ENCODE measurements at places on chromosomes 3 and 15. TPM values are rescaled to one million over a fixed set of nuclear protein-coding genes. Genes with fewer than 3 reads are reported as not detected.

ISLR gene
- not detected for polyA plus RNA-seq

TRPM1 gene
- not detected for polyA plus RNA-seq

CTSH gene
- 615 TPM for polyA plus RNA-seq

CGNL1 gene
- 0.16 TPM for polyA plus RNA-seq

JAGN1 gene
- 46.4 TPM for polyA plus RNA-seq

RASGRF1 gene
- polyA plus RNA-seq: 2.4 TPM

NEK10 gene
- polyA plus RNA-seq: not detected

CYP1A1 gene
- not detected for polyA plus RNA-seq

GOLGA6L4 gene
- not detected for polyA plus RNA-seq

CHCHD4 gene
- polyA plus RNA-seq: 18.7 TPM

SNURF gene
- polyA plus RNA-seq: 15.7 TPM

MYO5C gene
- 0.88 TPM for polyA plus RNA-seq

Data from IgD-negative memory B cell (primary cell).